ENCODE measurements at places on chromosomes 11 and 22.

DNA sequence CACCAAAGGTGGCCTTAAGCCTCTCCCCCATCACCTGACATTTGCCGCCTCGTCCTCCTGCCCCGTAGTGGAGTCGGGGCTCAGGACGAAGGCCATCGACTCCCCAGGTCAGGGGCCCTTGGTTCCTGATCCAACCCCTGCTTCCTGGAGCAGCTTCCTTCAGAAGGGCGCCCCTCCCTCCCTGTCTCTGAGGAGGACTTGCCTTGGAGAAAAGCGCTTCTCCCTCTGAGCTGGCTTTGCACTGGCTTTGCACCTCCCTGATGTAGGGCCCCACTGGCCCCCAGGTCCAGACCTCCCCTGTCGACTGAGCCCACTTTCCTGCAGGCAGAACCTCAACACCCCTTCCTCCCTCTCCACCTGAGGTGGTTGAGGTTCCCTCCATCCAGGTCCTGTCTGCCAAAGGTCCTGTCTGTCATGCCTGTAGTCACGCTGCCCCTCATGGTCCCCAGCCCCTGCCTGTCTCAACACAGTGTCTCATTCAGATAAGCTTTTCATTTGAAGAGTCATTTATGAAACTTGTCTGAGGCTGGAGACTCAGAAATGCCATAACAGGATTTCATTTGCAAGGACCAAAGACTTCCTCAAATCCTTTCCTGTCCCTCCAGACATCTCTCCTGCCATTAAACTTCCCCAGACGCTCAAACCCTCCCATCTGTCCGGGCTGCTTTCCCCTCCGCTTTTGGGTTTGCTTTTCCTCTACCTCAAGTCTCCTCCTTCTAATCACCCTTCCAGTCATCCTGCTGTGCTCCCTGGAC is 78.4 kb downstream of the MYO7A start:
- no peak for DNase-seq

GRCh38 chr22:25134451-25134850 is 65.2 kb upstream of the CRYBB3 start:
- no peak for DNase-seq

DNA sequence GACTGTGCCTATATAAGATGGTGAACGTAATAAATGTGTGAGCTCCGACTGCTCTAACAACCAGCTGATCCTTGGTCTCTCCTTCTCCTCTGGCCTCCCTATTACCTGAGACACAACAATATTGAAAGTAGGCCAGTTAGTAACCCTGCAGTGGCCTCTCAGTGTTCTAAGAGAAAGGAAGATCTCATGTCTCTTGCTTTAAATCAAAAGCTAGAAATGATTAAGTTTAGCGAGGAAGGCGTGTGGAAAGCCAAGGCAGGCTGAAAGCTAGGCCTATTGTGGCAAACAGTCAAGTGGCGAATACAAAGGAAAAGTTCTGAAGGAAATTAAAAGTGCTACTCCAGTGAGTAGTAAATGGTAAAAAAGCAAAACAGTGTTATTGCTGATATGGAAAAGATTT is 39.5 kb downstream of the HIPK3 start:
- no peak for DNase-seq

- no peak for DNase-seq
These were observed 1.6 kb upstream of the SGSM3 start for GRCh38 chr22:40368836-40369235.

DNA sequence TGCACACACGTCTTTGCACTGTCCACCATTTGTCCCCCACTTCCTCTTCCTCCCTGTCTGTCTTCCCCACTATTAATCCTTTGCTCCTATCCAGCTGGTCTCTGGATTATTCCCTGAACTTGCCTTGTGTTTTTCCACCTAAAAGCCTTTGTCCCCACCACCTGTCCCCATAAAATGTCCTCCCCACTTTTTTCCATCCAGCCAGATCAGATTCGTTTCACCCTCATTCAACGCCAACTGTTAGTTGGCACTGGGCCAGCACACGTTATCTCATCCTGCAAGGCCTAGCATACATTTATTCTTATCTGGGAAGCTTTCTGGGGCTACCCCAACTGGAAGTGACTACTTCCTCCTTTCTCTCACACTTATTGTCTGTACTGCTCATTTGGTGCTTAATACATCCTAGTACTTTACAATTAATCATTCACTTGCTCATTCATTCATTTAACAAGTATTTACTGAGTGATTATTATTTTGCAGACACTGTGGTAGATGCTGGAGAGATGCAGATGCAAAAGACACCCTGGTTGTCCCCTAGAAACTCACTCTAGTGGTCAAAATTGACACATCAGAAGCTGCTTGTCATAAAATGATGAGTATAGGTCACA is 96.2 kb downstream of the RASSF10 start:
- DNase-seq = no peak

DNA sequence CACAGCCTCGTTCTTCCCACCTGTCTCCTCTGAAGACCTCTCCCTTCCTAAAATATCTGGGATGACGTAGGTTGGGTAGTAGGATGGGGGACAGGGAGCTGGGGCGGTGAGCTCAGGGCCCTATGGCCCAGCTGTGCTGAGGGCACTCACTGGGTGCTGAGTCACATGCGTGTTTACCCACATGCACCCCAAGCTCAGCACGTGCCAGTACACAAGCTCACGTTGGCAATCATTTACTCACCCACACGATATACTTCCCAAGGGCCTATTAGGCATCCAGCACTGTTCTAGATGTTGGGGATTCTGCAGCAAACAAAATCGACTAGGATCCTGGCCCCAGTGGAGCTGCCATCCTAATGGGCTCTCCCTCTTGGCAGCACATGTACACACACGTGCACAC is 28.7 kb downstream of the ARAP1 start:
- no peak for DNase-seq

GRCh38 chr11:36308577-36308976 is 12.5 kb downstream of the PRR5L start:
- no peak for DNase-seq

- DNase-seq = no peak
These were observed at the start of gene SEPTIN5 for GRCh38 chr22:19714312-19715187. SEPTIN5 (plus strand) TSS chr22:19714503; CDS start chr22:19714589, 86 bp downstream.

DNA sequence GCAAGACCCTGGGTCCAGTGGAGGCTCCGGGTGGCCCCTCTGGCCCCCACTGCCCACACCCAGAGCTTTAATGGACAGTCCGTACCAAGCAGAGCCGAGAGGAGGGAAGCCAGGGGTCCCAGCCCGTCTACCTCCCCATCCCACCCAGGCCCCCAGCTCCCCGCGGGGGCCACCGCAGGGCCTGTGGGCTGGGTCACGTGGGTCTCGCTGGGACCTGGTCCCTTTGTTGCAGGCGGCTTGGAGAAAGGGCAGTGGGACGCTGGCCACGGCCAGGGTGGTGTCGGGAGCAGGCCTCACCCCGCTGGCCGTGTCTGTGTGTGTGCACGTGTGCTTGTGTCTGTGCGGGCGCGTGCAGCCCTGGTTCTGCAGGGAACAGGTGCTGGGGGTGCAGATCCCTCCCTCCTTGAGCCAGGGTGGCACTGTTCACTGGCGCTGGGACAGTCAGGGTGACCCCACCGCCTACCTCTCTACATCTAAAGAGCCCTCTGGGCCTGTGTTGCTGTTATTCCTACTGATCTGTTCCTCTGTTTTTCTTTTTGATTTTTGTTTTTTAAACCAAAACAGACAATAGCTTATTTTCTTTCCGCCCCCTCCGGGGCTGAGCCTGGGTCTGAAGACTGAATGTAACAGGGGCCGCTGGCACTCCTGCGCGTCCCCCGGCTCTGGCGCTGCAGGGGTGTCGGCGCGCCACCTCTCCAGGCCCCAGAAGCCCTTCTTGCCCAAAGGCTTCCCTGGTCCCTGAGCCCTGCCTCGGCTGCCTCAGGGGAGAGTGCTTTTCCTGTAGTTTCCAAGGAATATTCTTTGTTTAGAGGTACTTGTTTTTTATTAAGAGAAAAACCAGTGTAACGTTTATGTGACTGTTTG is 20.1 kb upstream of the TMEM191C start:
- no peak for DNase-seq

DNA sequence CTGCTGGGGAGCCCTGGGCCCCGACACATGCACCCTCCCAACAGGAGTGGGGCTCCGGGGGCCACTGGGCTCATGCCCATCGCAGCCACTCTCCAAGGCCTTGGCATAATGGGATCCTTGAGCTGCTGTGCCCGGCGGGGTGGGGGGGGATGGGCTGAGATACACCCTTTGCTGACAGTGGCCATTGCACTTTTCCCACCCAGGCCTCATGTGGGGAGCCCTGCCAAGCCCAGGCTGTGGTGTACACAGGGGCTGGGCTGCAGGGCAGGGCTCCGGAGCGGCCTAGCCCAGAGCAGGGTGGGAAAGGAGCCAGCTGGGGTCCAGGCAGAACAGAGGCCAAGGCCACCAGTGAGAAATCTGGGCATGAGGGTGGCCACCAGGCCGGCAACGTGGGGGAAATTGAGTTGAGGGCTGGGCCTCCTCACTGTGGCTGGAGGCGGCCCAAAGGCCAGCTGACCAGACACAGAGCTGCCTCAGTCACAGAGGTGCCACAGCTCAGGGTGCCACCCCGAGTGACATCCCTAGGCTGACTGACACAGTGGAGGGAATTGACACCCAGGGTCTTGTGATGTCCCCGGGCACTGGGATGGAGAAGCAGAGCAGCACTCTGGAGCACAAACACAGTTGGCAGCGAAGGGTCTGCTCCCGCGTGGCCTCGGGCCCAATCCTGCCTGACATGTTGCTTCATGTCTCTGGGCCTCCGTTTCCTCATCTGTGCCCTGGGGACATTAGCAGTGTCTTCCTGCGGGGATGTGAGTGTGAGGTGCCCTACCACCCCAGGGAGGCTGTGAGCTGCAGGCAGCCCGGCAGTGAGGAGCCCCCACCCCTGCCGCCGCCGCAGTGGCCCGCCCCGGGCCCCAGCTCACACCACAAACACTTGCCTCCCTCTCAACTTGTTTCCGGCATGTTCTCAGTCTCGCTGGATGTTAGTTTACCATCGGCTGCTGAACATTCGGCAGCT is 30.4 kb downstream of the RTN4R start:
- no peak for DNase-seq

DNA sequence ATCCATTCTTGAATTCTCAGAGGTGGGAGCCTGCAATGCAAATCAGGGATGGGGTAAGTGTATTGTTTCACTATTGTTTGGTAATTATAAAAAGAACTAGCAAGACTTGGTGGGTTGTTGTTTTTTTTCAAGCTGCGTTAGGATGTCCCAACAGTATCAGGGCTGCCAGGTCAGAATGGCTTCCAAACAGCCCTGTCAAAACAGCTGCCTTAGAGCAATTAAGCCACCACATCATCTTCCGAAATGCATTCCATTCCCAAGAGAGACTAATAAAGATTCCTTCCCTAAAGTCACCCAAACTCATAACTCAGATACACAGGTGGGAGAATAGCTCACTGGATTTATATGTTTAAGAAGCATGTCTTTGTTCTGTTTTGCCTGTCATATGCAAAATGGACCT is 23.5 kb downstream of the BBOX1 start:
- DNase-seq = no peak

DNA sequence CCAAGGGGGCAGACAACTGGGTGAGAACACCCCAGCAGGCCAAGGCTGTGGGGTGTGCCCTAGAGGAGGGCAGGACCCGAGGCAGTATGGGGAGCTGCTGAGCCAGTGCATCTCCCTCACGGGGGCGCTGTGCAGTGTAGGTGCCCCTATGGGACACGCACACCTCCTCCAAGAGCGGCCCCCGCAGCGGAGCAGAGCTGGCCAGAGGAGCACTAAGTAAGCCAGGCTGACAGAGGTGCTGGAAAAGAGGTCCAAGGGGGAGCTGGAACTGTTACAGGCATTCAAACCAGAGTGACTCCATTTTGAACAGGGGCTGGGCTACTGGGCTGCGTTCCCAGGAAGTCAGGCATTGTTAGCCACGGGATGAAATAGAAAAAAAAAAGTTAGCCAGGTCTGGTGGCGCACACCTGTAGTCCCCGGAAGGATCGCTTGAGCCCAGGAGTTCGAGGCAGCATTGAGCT is 41.8 kb downstream of the TST start:
- peak; percentile 82 for DNase-seq

- DNase-seq = no peak
These were observed 4.7 kb downstream of the EIF1AD start for GRCh38 chr11:65997286-65997685.

GRCh38 chr22:24550028-24550901 is 4.7 kb downstream of the GUCD1 start:
- DNase-seq = no peak

DNA sequence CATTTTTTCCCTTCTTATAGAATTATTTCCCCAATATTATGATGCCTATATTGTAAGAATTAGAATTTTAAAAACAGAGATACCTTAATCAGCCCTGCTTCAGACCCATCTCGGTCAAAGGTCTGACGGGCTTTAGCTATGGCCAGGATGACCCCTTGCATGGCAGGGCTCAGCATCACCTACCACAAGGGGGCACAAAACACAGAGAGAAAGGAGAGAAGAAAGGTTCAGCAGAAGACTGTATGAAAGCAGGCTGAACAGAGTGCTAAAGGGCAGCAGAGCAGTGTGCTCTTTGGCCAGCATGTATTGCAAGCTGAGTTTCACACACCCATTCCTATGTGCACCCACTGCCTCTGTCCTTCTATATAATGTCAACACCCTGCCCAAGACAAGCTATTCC is 26.8 kb downstream of the CLDN25 start:
- DNase-seq = peak; percentile 43

DNA sequence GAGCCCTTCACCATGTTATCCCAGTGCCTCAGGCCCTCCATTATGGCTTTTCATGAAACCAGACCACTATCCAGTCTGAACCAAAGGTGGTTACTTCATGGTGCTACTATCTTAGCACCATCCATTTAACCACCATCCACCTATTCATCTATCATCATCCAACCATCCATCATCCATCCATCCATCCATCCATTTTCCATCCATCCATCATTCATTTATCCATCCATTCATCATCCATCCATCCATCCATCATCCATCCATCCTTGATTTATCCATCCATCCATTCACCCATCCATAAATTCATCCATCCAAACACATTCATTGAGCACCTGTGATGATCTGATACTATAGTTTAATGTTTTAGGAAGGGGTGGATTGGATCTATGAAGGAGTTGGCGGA is 93.5 kb downstream of the CCDC81 start:
- DNase-seq = no peak

DNA sequence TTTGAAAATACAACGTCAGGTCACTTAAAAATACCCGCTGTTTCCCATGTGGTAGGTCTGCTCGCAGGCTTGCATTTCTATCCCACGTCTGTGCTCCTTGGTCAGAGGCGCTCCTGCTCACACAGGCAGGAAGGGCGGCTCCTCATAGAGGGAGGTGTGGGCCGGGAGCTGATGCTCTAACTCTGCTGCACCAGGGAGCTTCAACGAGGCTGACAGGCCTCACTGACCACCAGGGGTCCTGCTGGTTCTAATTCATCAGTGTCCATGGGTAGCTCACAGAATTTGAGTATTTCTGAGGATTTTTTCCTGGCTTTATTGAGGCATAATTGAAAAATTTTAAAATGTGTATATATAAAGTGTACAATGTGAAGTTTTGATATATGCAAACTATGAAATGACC is 68.5 kb downstream of the PIWIL3 start:
- DNase-seq = no peak

- DNase-seq = no peak
These were observed 32.2 kb upstream of the PLET1 start for GRCh38 chr11:112292785-112293407.

GRCh38 chr11:125167954-125168835 is 3.6 kb downstream of the PKNOX2 start:
- DNase-seq = no peak

GRCh38 chr11:22467248-22467647 is 129.1 kb downstream of the SLC17A6 start:
- DNase-seq = no peak

GRCh38 chr22:38464992-38465672 is 2.8 kb upstream of the KDELR3 start:
- no peak for DNase-seq

- DNase-seq = no peak
These were observed 45.5 kb upstream of the IGLL5 start for GRCh38 chr22:22842085-22842484.

- no peak for DNase-seq
These were observed 264.8 kb downstream of the INSC start for GRCh38 chr11:15379483-15379882.
